HepG2 (cell line): ENCODE measurements at places on chromosomes 12 and 14.

- DNase-seq: no peak
Measured at GRCh38 chr12:50507930-50508329, 3.1 kb downstream of the DIP2B start.

- no peak for DNase-seq
Measured at GRCh38 chr12:53389702-53390101, 9.7 kb downstream of the SP1 start.

- DNase-seq: no peak
Measured at GRCh38 chr14:75205591-75205990, 29.2 kb upstream of the TMED10 start.

GRCh38 chr14:23021434-23021833, 11.5 kb upstream of the C14orf93 start:
- DNase-seq: no peak

DNA sequence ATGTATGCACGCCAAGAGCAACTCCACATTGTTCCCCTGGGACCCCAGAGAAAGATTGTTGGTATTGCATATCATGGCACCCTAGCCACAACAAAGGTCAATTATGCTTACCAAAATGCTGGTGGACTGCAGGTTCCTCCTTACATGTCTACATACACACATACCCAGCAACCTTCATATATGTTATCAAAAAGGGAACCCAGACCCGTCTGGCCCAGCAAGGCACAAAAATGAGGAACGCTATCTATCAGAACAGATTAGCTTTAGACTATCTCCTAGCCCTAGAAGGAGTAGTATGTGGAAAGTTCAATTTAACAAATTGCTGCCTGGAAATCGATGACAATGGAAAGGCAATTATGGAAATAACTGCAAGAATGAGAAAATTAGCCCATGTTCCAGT, 61.5 kb downstream of the DHRS2 start:
- no peak for DNase-seq

- DNase-seq: peak; percentile 16
Measured at GRCh38 chr12:101566318-101566717, 28.5 kb upstream of the MYBPC1 start.

GRCh38 chr12:100154474-100155247, 12.0 kb upstream of the BLTP3B start:
- peak; percentile 69 for DNase-seq

- no peak for DNase-seq
Measured at GRCh38 chr14:25484906-25485305, 435.0 kb upstream of the STXBP6 start.

GRCh38 chr12:7134396-7135166, 4.4 kb downstream of the CLSTN3 start:
- DNase-seq: no peak

- no peak for DNase-seq
Measured at GRCh38 chr14:52891800-52892199, 59.0 kb downstream of the FERMT2 start.

DNA sequence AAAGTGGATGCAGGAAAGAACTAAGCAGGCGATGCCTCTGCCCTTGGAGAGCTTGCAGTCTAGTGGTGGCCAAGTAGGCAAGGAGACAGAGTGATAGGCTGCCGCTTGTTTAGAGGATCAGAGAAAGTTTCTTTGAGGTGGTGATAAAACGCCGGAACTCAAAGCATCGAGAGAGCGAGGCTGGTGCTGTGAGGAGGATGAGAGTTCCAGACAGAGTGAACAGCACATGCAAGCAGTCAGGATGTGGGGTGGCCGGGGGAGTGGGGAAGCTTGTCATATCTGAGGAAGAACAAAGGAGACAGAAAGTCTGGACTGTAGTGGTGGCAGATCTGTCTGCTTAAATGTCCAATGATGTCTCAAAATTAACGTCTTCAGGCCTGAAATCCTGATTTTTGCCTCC, 319.7 kb downstream of the SNAPC1 start:
- no peak for DNase-seq

GRCh38 chr12:10307630-10308029, at the start of gene KLRD1:
Gene KLRD1, plus strand, starts transcription at chr12:10307870. Its CDS starts 208 bp downstream, at chr12:10308078.
- DNase-seq: no peak

DNA sequence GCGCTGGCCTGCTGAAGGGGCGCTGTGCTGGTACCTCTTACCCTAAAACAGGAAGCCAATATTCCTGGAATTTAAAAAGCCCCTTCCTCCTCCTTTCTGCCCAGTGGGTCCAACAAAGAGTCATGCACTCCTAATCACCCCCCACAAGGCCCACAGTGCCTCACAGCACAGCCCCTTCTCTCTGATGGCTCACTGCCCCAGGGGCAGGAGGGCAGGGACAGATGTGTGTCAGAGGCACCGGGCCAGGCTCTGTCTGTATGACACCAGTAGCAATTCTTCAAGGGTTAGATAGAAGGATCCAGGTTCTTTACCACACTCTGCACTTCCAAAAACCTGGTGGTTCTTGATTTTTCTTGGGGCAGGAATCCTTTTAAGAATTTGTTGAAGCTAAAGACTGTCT, 8.9 kb downstream of the MYH6 start:
- DNase-seq: no peak

GRCh38 chr12:99260456-99260996, 387.0 kb upstream of the GARIN6 start:
- DNase-seq: no peak
